Occipital lobe (tissue), 3 donors: ENCODE measurements at places on chromosomes 13 and 19.
A peak's percentile ranks its signal among the peaks of the same experiment; 100 is the strongest.

DNA sequence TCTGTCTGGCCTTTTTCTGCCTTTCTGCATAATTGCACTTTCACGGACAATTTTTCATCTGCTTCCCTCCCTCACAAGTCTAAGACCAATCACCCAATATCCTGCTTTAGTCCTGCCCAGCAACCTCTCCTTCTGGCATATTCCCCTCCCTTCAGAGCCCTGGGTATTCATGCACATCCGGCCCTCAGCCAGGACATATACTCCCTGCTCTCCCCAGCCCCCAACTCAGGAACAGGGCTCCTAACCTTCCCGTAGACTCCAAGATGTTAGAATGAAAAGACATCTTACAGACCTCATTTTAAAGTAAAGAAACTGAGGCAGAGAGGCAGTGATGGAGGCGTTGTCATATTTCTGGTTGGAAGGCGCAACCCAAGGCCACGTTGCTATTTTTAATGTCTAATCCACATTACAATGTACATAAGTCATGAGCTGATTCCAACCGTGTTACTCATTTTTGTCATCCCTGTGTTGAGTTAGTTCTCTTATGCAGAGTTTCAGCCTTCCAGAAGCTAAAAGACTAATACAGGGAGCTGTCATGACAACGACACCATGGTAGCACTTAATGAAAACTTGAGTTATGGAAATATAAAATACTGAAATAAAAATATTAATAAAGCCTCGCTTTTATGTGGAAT, 209.2 kb downstream of the TSHZ3 start:
- no peak for DNase-seq

DNA sequence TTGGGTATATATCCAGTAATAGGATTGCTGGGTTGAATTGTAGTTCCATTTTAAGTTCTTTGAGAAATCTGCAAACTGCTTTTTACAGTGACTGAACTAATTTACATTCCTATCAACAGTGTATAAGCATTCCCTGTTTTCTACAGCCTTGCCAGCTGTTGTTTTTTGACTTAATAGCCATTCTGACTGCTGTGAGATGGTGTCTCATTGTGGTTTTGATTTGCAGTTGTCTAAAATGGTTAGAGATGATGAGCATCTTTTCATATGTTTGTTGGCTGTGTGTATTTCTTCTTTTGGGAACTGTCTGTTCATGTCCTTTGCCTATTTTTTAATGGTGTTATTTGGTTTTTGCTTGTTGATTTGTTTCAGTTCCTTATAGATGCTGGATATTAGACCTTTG, 4.0 kb upstream of the ZNF222 start:
- DNase-seq = no peak

GRCh38 chr19:17936379-17936778, 3.6 kb downstream of the CCDC124 start:
- no peak for DNase-seq

DNA sequence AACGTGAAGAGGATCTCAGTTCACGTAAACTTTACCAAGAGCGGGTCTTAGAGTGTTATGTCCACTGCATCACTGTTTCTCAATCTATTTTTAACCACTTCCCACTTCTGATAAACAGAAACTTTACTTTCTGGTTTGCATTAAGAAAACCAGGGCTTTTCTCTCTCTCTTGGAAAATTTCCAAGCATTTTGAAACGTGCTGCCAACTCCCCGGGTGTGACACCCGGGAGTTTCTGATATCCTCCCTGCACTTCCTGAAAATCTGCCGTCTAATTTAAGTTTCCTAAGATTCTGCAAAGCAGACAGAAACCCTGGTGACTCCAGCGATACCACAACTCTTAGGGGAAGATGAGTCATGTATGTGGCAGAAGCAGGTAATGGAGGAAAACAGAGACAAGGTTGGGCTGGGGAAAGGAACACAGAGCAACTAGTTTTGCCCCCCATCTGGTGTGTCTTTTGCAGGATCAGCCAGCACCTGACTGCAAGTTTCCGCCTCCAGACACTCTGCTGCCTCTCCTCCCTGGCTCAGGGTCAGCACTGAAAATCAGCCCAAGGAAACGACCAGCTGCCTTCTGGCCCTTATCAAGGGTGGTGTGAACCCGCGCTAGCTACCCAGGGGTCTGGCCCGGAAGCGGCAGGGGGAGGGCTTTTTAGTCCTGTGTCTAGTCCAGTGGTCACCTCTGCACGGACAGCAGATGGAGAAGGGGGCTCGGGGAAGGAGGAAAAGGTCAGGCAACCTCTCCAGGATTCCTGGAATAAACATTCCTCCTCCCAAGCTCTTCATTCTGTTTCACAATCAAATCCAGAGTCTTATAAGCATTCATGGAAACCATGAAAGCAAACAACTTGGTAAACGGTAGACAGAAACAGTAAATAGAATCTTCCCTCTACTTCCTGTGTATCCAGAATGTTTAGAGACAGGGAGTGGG, 11.3 kb upstream of the FFAR2 start:
- DNase-seq = no peak

GRCh38 chr13:98452851-98453843, 123.8 kb downstream of the STK24 start:
- no peak for DNase-seq

DNA sequence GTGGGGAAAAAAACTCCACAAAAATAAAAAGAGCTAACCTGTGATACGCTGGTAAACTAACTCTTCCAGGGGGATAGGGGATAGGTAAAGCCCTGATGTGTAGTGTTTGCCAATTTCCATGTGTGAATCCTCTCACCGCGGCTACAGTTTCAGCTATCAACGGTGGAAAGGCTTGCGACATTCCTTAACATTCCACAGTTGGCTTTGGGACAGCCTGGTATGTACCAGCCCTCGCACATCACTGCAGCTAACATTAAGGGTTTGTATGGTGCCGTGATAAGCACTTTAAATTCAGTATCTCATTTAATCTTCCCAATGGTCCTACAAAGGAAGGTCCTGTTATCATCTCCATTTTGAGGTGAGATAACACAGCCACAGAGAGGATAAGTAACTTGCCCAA, 112.4 kb downstream of the KATNAL1 start:
- no peak for DNase-seq

DNA sequence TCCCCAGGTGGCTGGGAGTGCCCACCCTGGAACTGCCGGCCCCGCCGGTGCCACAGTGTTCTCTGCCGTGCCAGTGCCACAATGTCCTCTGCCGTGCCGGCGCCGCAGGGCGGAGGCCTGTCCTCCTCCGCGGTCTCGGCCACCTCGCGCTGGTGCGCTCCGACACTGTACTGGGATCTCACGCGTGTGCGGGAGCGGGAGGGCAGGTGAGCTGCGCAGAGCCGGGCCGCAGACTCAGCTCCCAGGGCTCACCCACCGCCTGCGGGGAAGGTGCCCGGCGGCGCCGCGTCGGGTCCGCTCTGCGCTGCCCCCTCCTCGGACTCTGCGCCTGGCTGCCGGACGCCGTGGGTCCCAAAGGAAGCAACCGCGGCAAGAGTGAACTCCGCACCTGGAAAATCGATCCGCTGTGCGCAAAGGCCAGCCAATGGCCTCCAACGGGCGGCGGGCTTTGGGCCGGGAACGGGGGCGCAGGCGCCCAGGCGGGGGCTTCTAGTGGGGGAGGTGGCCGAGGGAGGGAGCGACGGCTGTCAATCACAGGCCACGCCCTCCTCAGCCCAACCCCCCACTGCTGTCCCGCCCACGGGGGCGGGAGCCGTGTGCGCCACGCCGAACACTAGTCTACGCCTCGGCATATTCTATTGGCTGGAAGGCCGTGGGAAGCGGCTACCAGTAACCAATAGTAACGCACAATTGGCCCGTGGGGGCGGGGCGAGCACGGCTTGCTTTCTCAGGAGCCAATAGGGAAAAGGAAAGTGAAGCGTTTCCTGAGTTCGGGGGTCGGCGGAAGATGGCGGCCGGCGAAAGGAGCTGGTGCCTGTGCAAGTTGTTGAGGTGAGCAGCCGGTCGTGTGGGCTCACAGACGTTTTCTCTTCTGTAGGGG, at the start of gene ALG11:
Gene ALG11 (plus strand): TSS at position 767 of the 880 bp plus-strand sequence. CDS start 21 bp downstream, at position 788.
- peak; percentile 97 for DNase-seq

DNA sequence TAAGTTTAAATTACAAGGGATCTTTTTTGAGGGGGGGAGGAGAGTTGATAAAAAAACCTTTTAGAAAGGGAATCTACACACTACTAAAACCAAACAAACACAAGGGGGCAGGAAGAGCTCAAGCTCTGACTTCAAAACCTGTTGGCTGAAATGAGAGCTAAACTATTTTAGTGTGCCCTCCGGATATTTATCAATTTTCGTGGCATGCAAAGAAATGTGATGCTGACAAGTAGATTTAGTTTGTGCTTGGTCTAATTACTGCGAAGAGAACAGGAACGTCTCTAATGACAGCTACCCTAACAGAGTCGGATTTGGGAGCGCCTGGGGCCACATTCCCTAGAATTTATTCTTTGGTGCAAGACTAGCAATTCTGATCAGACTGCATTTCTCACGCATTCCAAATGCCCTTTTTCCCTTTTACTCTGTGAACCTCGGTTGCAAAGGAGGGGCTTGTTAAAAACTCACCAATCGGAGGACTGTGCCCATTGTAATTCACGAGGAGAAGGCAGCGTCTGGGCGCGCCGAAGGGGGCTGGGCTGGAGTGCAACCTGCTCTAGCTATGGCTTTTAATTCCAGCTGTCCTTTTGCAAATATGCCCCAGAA, 802 bp upstream of the FREM2 start:
- DNase-seq = no peak

DNA sequence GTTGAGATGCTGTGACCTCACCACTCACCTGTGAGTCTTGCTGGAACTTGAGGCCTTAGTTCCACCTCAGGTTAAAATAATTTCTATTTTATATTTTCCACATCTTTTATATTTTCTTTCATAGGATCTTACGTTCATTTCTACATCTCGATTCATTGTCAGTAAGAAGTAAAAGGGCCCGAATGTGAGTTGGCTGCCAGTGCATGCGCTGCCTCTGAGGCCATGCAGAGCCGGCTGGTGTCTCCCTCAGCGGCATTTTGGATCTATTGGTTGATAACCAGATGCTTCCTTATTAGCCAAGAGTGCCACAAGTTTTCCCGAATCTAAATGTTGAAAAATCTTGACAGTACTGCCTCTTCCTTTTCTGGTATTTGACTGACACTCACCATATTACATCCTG, 347.3 kb downstream of the TEX29 start:
- DNase-seq = no peak

DNA sequence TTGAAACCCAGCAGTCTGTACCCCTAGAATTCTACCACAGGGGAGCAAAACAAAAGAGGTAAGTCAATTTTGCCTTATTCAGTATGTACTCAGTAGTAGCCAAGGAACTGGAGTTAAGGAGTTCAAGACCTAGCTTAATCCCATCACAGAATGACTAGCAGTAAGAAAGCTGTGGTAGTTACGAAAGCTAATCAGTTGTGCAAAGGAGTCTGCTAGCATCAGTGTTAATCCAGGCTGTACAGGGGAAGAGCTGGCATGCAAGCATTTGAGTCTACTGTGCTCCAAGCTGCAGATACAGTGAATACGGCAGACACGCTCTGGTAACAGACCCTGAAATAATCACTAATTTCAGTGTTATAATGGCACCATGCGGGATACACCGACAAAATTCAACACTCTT, 4.7 kb downstream of the DNMT1 start:
- DNase-seq = no peak

GRCh38 chr13:102729560-102730270, 34.9 kb upstream of the METTL21C start:
- DNase-seq = no peak

DNA sequence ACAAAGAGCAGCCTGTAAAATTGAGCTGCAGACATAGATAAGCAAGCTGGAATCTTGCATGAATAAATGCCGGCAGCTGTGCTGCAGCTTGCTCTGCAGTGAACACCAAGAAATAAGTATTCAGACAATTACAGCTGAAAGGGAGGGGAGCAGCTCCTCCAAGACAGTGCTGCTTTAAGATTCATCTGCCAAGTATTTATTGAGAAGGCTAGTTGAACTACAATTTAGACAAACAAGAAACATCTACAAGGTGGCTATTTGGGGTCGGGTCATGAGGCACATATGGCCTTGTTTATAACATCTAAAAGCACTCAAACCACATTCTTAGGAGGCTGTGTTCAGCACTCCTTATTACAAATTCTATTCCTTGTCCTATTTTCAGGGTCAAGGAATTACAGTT, 34.9 kb downstream of the ZNF726 start:
- no peak for DNase-seq

- DNase-seq = no peak
Observed at GRCh38 chr13:30071969-30072817, 221.8 kb upstream of the UBL3 start.

DNA sequence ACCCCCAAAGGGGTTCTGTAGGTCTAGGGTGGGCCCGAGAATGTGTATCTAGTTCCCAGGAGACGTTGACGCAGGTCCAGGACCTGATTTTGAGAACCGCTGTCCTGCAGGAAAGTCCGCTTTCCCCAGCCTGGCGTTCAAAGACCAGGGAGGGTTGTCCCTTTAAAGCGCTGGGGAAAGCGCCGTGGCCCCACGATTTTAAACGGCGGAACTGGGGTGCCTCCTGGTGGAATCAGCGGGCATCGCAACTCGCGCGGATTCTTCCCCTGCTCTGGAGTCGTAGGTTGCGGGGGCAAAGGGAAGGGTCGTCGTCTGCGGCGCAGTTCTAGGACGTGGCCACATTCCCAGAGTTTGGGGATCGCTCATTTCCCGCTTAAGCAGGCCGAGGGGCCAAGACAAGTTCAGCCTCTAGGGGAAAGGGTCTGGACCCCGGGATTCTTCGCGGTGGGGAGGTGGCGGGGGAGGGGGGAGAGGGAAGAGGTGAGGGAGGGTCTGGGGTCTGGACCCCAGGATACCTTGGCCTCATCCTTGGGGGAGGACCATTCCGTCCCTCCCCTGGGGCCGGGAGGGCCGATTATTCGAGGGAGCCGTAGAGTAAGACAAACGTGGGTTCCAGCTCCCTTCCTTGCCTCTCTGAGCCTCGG, 7.7 kb downstream of the PNMA8B start:
- DNase-seq = peak; percentile 71

DNA sequence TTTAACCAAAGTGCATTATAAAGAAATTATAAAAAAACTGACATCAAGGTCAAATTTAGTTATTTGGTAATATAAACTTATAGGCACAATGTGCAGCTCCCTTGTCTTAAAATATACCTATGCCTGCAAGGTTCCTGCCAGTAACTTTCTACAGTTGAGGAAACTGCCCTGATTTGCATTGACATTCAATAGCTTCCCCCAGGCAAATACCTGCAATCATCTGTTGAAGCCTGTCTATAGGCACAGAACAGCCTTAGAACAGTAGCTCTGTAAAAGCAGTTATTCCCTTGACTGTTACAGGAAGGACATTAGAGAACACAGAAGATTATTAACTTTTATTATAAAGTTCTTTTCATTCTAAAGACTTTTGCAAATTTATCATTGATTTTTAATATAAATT, 1239.5 kb downstream of the PCDH9 start:
- no peak for DNase-seq

- no peak for DNase-seq
Observed at GRCh38 chr13:91368676-91369440, 21.4 kb downstream of the MIR17HG start.

GRCh38 chr19:4496304-4496703, 22.0 kb downstream of the PLIN4 start:
- no peak for DNase-seq

- no peak for DNase-seq
Observed at GRCh38 chr19:40567040-40567749, 9.5 kb upstream of the SHKBP1 start.
